ENCODE measurements at places on chromosomes 7 and 10.

DNA sequence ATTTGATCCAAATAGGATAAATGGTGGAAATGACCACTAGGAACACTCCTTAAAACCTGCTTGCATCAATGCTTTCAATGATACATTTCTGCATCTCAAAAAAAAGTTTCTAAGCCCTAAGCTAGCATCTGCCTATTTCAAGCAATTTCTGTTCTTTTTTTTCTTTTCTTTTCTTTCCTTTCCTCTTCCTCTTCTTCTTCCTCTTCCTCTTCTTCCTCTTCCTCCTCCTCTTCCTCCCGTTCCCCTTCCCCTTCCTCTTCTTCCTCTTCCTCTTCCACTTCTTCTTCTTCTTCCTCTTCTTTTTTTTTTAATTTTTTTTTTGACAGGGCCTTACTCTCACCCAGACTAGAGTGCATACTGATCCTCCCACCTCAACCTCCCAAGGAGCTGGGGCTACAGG is 15.4 kb downstream of the RBM20 start:
- DNase-seq: no peak

DNA sequence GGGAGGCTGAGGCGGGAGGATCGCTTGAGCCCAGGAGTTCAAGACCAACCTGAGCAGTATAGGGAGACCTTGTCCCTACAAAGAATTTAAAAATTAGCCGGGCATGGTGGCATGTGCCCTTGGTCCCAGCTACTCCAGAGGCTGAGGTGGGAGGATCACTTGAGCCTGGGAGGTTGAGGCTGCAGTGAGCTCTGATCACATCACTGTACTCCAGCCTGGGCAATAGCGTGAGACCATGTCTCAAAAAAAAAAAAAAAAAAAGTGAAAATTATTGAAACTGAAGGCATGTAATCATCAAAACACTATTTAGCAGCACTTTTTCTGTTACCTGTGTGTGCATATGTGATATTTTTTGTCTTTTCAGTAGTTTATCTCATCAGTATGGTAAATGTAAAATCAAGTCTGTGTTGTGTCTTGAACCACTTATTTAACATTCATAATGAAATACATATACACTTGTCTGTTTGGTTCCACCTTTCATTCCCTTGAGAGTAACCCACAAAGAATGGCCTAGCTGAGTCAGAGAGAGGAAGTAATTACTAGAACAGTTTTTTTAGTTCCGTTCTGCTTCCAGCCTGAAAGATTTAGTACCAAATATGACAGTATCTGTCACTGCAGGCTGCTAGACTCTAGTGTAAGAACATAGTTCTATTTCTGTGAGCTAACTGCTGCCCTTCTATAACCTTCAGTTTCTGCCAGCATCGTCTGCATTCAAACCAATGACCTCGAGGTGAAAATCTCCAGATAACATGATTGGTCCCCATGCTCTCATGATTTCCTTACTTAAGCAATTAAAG is 68.6 kb downstream of the MMRN2 start:
- no peak for DNase-seq

DNA sequence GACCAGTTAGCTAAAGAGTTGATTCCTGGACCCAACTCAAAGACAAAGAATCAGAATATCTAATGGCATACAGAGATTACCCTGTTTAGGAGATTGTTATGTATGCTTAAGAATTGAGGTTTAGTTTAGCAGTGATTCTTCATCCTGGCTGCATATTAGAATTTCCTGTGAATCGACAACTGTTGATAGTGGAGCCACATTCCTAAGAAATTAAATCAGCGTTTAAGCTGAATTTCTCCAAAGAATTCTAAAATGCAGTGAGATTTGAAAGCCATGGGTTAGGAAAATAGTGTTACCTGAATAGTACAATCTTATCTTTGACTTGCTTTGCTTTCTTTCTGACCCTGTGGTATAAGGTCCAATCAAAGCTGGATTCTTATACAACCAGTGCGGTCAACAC is 16.4 kb upstream of the FERD3L start:
- no peak for DNase-seq

- no peak for DNase-seq
These were observed 15.4 kb upstream of the SDK1 start for GRCh38 chr7:3285652-3286051.

DNA sequence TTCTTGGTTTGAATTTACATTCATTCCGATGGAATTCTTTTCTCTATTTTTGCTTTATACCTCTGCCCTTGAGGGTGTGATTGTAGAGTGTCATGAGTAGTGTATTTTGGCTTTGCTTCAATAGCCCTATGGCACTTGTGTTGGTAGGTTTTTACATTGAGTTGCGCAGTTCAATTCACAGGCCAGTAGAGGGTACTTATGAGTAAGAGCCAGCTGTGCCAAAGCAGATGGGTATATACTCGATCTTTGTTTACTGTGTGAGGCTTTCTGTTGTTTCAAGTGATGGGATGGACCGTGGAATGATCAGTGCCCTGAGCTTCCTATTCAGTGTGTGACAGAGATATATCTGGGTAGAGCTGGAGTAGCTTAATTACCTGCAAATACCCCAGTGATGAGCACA is 4.3 kb upstream of the AKR1C3 start:
- DNase-seq: no peak

- no peak for DNase-seq
These were observed 94.2 kb downstream of the HTR5A start for GRCh38 chr7:155164316-155164715.

- no peak for DNase-seq
These were observed 128.8 kb downstream of the LCOR start for GRCh38 chr10:96960872-96961271.

GRCh38 chr10:129448539-129448938 is 18.5 kb upstream of the MGMT start:
- no peak for DNase-seq

DNA sequence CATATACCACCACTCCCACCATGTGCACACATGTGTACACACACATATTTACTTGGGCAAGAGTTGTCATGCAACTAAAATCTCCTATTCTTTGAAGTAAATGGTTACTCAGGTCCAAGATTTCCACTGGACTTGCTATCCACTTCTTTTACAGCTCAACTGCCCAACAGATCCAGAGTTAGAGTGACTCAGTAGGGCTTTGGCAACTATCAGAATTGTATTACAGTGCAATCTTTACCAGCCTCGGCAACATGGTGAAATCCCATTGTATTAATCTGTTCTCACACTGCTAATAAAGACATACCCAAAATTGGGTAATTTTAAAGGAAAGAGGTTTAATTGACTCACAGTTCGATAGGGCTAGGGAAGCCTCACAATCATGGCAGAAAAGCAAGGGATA is 51.9 kb upstream of the ABLIM1 start:
- DNase-seq: no peak

DNA sequence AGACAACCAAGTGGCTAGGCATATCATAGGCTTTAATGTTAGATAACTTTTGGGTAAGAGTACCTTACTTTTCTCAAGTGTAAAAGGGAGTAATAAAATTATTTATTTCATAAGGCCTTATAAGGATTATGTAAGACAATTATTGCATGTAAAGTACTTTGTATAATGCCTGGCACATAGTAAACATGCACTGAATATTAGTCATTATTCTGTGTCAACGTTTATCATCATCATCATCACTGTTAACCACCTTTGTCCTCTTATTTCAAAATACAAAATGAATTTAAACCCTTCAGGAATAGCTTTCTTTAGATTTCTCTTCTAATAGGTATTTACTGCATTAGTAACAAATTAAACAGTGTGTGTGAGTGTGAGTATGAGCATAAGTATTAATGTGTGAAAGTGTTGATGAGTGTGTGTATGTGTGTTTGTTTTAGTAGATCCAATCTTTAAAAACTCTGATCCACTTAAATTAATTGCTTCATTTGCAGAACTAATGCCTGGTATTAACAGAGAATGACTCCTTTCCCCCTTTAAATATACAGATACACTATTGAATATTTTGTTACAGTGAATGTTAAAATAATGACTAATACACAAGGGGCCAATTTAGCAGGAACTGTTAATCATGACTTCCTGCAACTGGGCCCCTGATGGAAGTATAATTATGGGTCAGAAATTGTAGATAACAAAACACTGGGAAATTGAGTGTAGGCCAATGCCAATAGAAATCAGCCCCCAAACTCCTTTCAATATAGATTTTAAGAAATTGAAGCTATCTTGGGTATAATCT is 213.3 kb upstream of the FZD8 start:
- DNase-seq: no peak

- DNase-seq: peak; percentile 55
These were observed 14.7 kb upstream of the C7orf33 start for GRCh38 chr7:148575640-148576411.

DNA sequence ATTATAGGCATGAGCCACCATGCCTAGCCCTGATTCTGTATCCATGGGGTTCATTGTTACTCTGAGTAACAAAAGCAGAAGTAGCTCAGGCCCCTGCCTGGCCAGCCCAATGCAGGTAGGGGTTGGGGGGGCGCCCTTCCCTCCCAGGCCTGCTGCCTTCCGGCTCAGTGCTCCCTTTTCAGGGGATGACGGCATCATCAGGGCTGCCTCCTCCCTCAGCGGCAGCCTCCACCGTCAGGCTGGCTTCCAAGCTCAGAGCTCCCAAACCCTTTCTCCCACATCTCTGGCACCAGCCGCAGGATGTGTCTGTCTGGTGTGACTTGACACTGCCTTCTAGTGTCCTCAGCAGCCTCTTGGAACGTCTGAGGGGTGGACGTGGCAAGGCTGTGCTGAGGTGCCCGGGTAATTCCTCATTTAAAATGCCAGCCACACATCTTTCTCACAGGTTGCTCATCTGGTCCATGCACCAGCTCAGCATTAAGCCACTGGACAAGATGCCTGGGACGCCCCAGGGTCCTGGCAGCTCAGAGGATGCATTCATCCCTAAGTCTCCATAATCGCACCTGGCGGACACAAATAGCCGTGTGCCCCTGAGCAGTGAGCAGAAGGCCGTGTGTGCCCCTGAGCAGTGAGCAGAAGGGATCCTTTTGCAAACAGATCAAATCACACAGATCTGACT is 38.2 kb downstream of the PAPOLB start:
- DNase-seq: no peak

DNA sequence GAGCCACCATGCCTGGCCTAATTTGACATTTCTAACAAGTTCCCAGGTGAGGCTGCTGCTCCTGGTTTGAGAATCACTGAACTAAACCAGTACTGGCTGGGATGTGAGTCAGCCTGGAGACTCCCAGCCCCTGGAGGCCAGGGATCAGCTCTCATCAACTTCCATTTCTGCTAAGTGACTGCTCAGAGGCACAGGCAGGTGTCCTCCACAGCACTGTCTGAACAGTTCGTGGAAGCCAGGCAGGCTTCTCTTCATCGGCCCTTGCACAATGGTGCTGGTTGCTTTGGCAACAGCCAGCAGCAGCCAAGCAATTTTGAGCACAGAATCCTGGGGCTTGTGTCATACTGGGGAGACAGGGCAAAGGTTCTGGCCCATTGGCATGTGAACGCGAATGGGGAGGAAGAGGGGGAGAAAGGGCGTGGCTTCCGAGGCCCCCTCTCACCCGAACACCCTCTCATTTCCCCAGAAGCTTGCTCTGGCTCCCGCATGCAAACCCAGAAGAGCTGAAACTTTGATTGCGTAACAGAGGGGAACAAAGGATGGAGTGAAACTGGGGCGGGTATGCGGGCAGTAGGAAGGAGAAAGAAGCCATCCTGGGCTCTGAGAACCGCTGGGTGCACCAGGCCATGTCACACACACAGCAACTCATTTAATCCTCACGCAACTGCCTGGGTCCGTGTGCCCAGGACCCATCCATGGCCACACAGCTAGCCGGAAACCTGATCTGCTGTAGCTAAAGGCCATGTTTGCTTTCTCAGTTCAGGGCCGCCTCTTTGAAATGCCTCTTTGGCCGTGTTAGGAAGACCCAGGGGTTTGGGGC is 9.0 kb upstream of the POR start:
- no peak for DNase-seq

DNA sequence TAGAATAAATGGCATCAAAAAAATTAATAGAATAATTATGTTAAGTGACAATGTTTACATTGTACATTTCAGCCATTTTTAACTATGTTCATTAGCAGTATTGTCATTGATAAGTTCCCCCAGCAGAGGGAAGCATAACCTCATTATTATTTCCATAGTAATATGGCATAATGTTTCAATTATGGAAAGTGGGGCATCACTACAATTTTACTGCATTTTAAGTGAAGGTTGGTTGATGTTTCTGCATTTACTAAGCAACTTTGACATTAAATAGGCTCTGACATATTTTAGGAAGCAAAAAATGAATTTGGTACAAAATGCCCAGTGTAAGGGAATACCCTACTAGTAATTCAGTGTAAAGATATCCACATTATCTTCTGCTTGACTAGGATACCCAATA is 218.3 kb downstream of the SEMA3A start:
- DNase-seq: peak; percentile 4
